ENCODE measurements at places on chromosomes 1 and 21.

DNA sequence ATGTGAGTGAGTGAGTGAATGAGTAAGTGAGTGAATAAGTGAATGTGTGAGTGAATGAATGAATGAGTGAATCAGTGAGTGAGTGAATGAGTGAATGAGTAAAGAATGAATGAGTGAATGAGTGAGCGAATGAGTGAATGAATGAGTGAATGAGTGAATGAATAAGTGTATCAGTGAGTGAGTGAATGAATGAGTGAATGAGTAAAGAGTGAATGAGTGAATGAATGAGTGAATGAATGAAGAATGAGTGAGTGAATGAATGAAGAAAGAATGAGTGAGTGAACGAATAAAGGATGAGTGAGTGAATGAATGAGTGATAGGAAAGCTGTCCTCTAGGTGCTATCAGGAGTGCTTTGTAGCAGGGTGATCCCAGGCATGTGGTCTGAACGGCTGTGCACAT lies 35.7 kb downstream of the CFAP74 start:
- DNase-seq: no peak

GRCh38 chr1:64579767-64580166 lies 109.8 kb downstream of the CACHD1 start:
- DNase-seq: no peak

DNA sequence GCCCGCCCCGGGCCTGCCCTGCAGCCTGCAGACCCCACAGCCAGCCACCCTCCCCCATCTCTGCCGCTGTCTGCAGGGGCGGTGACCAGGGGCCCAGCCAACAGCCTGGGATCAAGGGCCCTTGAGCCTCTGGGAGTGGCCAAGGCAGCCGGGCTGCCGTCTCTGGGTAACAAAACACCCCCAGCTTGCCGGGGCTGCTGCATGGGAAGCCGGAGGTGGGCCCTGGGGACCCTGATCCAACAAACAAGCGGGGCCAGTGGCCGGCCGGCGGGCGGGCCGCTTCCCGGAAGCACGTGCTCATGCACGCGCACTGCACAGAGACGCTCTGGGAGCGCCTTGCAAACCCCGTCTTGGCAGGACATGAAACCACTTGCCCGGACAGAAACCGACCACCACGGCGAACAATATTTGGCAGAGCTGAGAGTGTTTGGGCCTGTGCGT lies 13.2 kb downstream of the MEGF6 start:
- DNase-seq: no peak

GRCh38 chr1:115809076-115809475 lies 31.9 kb downstream of the NHLH2 start:
- DNase-seq: no peak

GRCh38 chr1:161235957-161236775 lies 1.8 kb downstream of the NR1I3 start:
- no peak for DNase-seq

DNA sequence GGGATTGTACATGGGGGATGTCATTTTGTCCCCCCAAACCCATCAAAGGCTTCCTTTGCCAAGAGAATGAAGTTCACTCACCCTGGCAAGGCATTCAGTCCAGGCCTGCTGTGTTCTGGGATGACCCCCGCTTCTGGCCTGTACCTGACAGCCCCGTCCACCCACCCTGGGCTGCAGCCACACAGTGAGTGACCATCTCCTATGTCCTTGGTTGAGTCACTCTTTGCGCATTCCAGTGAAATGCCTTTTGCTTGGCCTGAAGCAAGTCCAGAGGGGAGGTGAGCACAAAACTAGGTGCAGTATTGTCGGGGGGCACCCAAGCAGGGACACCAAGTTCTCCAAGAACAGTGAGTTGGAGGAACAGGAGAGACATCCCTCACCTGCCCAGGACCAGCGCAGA lies 10.2 kb downstream of the TMPRSS3 start:
- no peak for DNase-seq
